Stimulated activated naive CD8-positive, alpha-beta T cell treated with anti-CD3 and anti-CD28 coated beads, Interleukin-15, amount 100 ng/mL, for 72 hours (primary cell): ENCODE measurements at places on chromosomes 5 and 9.

GRCh38 chr5:160271836-160272235 lies 40.5 kb downstream of the CCNJL start:
- DNase-seq = no peak

DNA sequence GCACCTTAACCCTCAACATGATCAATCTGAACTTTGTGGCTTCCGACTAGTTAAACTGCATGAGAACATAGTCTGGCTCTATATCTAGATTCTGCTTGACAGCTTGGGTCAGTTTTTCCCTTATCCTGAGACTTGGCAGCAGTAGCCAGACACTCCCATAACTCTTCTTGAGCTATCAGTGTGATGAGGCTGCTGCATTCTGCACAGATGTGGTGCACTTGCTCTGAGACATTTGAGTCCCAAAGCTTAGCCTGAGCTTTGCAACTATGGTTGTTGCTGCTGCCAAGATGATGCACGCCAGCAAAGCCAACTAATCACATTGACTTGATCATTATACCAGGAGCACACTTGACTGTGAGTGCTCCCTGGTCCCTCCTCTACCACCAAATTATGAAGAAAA lies 36.2 kb downstream of the MOCS2 start:
- no peak for DNase-seq

GRCh38 chr5:78009937-78010527 lies 233.9 kb upstream of the TBCA start:
- DNase-seq = no peak

DNA sequence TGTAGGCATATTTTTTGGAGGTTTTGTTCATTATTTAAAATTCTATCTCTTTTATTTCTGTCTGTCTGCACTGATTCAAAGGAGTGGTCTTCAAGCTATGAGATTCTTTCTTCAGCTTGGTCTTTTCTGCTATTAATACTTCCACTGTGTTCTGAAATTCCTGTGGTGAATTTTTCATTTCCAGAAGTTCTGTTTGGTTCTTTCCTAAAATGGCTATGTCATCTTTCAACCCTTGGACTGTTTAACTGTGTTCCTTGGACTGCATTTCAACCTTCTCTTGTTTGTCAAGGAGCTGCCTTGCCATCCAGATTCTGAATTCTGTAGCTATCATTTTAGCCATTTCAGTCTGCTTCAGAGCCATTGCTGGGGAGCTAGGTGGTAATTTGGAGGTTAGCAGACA lies 76.3 kb downstream of the CERT1 start:
- DNase-seq = no peak

DNA sequence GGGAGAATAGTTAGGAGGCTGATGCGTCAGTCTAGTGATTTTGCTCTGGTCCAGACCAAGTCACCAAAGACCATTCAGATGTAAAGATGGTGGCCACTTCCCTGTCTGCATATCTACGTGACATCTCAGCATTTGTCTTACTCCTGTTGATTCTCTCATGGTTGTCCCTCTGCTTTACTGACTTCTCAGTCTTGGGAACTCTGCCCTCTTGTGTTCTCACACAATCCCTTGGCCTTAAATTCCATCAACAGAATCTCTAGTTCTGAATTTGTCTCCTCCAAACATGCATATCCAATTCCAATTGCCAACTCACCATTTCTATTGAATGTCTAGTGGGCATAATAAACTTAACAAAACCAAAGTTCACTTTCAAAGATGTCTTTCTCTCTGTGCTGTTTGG lies 147.8 kb downstream of the SLC24A2 start:
- DNase-seq = no peak

DNA sequence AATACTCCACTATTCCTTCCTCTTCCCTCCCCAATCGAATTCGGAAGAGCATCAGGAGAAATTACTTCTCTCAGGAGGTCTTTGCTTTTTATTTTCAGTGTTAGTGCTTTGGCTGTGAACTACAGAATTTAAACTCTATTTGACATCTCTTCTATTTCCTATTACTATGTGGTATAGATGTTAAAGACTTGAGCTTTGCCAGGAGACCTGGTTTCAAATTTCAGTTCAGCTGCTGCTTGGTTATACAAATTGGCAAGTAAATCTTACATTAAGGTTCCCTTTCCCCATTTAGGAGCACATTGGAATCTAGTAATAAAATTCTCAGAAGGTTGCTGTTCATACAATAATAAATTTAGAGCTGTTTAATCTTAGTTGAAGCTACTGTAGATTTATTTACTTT lies 13.1 kb downstream of the UHRF2 start:
- DNase-seq = no peak

DNA sequence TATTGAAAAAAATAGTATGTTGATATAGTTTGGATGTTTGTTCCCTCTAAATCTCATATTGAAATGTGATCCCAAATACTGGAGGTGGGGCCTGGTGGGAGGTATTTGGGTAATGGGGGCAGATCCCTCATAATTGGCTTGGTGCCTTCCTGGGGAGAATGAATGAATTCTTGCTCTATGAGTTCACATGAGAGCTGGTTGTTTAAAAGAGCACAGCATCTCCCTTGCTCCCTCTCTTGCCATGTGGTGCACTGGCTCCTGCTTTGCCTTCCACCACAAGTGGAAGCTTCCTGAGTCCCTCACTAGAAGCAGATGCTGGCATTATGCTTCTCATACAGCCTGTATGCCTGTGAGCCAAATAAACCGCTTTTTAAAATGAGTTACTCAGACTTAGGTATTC lies 154.8 kb downstream of the ADAMTS6 start:
- no peak for DNase-seq

GRCh38 chr5:134651531-134651930 lies 2.9 kb downstream of the SEC24A start:
- no peak for DNase-seq

DNA sequence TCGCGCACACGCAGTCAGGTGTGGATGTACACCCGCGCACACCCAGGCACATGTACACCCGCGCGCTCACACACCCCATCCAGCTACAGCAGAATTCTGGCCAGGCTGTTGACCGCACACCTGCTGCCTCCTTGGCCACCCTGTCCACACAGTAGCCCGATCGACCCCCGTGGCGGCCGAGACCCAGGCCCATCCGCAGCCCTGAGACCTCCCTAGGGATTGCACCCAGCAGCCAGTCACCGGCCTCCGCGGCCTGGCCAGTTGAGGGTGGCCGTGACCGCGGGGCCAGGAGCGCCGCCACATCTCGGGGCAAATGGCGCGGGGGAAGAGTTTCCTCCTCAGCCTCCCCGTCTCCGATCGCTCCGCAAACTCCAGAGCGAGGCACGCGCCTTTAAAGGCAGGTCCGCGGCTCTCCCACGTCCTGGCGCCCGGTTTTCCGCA lies 774 bp upstream of the ADAMTS16 start:
- DNase-seq = no peak

DNA sequence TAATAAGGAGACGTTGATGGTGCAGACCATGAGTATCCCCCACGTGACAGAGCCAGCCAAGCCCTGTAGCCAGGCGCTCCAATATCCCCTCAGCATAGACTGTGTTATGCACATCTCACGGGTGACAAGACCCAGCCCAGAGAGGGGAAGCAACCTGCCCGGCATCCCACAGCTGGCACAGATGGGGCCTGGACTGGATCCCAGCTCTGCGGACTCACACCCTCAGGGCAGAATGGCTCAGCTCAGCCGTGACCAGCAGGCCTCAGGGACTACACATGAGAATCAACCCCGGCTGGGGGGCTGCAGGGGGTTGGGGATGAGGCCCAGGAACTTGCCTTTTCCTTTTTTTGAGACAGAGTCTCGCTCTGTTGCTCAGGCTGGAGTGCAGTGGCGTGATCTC lies 11.7 kb downstream of the FIBCD1 start:
- no peak for DNase-seq

DNA sequence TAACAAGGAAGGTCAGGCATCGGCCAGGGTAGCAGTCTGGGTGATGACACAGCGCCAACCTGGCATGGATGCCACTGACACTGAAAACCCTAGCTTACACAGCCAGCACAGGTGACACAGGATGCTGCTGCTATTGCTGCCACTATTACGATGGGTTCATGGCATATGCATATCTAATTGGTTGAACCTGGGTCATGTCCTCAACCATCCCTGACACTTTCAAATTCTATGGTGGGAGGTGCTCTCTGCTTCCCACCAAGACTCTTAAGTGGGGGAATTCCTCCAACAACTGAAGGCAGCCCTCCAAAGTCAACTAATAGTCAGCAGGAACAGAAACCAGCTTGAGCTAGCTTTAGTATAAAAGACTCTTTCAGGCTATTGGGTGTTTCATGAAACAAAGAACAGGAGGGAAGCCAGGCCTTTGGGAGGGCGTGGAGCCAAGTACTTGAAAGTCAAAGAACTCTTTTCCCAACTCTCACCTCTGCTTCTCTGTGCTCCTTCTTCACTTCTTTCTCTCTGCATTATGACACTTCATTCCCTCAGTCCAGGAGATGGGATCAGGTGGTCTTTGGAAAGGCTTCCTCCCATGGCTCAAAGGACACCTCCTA lies 21.3 kb downstream of the PTTG1 start:
- no peak for DNase-seq

DNA sequence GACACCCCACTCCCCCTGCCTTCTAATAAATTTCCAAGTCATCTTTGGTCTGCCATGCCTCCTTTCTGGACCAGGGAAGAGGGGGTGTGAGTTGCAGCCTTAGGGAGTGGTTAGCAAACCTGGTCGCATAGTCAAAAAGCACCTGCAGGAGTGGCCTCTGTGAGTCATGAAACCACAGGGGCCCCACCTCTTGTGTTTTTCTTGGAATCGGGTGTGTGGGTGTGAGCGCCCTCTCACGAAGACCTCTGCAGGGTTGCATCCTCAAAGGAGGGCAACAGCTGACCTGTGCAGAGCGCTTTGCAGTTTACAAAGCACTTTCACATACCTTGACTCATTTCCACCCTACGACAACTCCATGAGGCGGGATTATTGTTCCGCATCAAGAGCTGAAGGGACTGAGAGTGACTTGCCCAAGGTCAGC lies 36.8 kb upstream of the TEX48 start:
- peak; percentile 94 for DNase-seq

- no peak for DNase-seq
Measured at GRCh38 chr9:16864649-16865434, 5.6 kb downstream of the BNC2 start.

GRCh38 chr9:120936011-120936763 lies 9.6 kb upstream of the TRAF1 start:
- peak; percentile 84 for DNase-seq
